CD14-positive monocyte (primary cell): ENCODE measurements at places on chromosomes 6 and 20.

- no peak for DNase-seq
- H3K27ac ChIP-seq: no peak overlapping the region
- H3K4me1 ChIP-seq: no peaks in the 10 kb centered on the region
- no peak overlapping the region for H3K4me3 ChIP-seq
Observed at GRCh38 chr6:148596891-148597455, 149.9 kb upstream of the UST start.

DNA sequence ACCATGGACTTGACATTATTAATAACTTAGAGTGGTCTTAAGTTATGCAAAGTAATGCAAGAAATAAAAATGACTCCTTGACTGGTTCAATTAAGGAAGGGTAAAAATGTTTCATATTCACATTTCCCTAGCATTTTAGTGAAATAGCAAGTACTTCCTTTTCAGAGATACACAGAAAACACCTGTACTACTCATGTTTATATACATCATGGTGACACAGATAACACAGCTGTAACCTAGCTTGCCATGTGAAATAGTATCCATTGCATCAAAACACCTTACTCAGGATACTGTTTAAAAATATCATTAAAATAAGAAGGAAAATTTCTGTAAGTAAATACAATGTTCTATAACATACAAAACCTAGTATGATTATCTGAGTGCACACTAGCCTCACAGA, 102.4 kb downstream of the AHI1 start:
- no peak overlapping the region for H3K27ac ChIP-seq
- H3K4me1 ChIP-seq: peaks cover 7% of the 10 kb centered on the region
- DNase-seq: no peak
- no peak overlapping the region for H3K4me3 ChIP-seq

- no peaks in the 10 kb centered on the region for H3K27me3 ChIP-seq
- DNase-seq: no peak
- H3K4me1 ChIP-seq: no peaks in the 10 kb centered on the region
- no peak within 1 kb of the TSS for H3K27ac ChIP-seq
- H3K4me3 ChIP-seq: no peak within 1 kb of the TSS
Observed at GRCh38 chr6:152750694-152751093, at the start of gene VIP. Gene VIP, plus strand, starts transcription at chr6:152750797. Its CDS starts 1,381 bp downstream, at chr6:152752178.

DNA sequence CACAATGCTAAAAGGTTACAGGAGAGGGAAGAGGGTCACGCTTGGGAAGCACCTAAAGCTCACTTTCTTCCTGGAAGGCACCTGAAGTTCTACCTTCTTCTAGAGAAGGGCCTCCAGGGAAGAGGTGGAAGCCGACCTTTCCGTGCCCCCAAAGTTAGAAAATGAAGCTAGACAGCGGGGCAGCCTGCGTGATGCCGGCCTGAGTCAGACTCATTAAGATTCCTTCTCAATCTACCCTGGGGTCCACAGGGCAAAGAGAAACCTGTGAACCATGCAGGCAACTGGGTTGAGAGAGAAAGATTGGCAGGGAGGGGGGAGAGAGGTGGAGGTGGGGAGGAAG, 54.8 kb upstream of the CCDC167 start:
- no peak overlapping the region for H3K27ac ChIP-seq
- H3K36me3 ChIP-seq: no peaks in the 10 kb centered on the region
- H3K27me3 ChIP-seq: peaks cover 13% of the 10 kb centered on the region
- no peaks in the 10 kb centered on the region for H3K4me1 ChIP-seq
- DNase-seq: no peak

DNA sequence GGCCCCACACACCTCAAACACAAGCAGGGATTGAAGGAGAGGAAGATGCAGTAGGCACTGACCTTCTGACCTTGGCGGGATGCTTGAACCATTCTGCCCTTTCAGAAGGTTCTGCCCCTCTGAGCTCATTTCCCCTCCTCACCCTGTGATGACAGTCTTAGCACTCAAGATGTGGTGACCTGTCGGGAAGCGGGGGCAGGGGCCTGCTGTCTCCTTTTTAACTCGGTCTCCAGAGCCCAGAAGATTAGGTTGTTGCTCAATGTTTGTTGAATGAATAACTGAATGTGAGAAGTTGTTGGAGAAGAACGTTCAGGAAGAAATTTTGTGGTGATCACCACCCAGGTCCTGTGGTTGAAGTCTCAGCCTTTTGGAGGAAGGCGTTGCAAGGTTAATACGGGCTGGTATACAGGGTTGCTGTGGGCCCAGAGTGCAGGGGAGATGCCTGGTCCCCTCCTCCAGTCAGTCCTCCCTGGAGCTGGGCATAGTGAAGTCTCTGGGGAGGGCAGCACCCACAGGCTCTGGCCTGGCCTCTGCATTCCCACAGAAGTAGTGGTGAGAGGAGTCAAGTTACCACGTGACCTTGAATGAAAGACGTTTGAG, 49.7 kb upstream of the FUCA2 start:
- no peaks in the 10 kb centered on the region for H3K4me1 ChIP-seq
- no peak overlapping the region for H3K4me3 ChIP-seq
- H3K36me3 ChIP-seq: peaks cover 33% of the 10 kb centered on the region
- H3K27me3 ChIP-seq: no peaks in the 10 kb centered on the region
- H3K27ac ChIP-seq: peak overlapping the region; percentile 16
- no peak for DNase-seq

DNA sequence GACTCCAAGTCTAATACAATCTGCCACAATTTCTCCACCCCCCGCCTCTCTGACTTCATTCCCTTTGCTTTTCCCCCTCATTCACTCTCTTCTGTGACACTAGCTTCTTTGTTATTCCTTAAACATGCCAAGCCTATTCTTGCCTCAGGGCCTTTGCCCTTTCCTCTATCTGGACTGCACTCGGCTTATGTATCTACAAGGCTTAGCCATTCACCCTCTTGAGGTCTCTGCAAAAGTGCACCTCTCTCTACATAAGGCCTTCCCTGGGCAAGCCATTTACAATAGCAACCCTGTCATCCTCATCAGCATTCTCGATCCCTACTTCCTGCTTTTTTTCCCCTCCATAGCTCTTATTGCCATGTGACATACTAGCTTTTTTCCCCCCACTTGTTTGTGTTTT, 168.9 kb downstream of the PDSS2 start:
- no peak for DNase-seq
- no peak overlapping the region for H3K27ac ChIP-seq
- no peak overlapping the region for H3K4me3 ChIP-seq

DNA sequence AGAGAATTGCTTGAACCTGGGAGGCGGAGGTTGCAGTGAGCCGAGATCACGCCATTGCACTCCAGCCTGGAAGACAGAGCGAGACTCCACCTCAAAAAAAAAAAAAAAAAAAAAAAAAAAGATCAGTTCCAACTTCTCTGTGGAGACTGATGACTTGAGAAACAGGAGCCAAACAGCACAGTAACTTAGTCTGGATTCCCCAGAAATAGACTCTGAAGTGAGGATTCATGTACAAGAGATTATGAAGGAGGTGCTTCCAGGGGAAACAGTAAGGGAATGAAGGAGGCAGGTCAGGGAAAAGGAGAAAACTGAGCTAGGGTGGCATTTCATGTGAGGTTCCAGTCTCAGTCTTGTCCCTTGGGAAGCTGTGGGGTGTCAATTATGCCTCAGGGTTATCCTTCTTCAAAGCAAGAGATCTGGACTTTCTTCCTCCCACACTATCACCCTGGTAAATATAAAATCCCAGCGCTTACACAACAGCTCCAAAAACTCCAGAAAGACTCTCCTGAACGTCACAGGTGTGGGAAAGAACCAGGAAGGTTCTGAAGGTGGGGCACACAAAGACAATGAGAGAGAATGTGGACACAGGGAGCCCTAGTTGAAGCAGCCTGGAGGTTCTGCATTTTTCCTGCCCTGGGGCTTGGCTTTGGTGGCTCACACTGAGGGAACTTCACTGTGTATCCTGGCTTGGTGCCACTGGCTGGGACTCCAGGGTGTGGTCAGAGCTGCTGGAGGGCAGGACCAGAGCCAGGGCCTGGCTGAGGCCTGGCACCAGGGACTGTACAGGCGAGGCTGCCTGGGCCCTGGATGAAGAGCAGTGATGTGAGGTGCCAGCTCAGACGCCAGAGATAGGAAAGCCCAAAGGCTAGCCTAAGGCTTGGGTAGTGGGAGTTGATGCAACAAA, 46.8 kb downstream of the PCNA start:
- H3K4me3 ChIP-seq: no peak overlapping the region
- no peaks in the 10 kb centered on the region for H3K36me3 ChIP-seq
- peak; percentile 86 for DNase-seq
- H3K27ac ChIP-seq: peak overlapping the region; percentile 83

GRCh38 chr6:155708100-155708499, 252.5 kb upstream of the NOX3 start:
- H3K27me3 ChIP-seq: no peaks in the 10 kb centered on the region
- no peak overlapping the region for H3K4me3 ChIP-seq
- no peaks in the 10 kb centered on the region for H3K36me3 ChIP-seq
- H3K27ac ChIP-seq: no peak overlapping the region

DNA sequence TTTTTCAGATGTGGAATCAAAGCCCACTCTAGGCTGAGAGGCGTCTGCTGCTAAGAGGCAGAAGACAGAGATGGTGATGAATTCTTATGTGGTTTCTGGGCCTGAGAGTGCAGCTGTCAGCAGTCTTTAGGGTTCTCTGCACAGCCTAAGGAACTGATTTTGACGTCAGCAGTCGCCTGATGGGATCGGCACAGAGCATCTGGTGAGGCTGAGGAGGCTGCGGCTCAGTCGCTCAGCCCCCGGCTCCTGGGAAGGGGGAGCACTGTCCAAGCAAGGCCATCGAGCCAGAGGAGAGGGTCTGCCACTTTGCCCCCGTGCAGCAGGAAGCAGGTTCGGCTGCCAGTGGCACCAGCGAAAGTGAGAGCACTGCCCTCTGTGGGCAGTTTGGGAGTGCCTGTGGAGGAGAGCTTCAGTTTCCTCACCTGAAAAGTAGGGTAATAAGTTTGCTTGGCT, 92.5 kb downstream of the TCP11 start:
- peak overlapping the region; percentile 50 for H3K4me3 ChIP-seq
- peaks cover 20% of the 10 kb centered on the region for H3K36me3 ChIP-seq
- peaks cover 78% of the 10 kb centered on the region for H3K4me1 ChIP-seq

DNA sequence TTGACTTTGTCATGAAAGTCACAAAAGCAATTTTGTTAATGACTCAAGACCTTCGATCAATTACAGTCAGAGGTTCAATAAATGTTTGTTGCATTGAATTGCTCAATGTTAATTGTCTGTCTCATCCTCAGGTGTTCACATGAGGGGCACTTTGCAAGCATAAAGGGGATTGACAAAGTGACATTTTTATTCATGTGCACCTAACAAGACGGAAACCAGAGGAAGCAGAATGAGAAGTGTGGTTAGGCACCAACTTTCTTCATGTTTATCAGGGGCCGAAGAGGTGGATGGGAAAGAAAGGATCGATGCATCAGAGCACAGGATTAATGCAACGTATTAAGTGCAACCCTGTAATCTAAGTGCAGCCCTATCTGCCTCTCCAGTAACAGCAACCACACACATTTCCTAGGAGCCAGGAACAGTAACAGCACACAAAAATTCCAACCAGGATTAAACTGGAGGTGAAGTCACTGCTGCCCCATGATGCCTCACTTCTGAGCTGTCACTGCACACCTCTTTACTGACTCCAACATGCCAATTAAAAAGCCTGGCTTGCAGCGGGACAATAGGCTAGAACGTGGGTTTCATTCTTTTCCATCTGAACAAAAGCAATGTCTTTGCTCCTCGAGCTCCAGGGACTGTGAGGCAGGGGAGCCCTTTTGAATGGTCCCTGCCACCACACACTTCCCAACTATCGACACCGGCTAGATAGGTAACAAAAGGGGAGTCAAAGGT, 262.7 kb downstream of the CD83 start:
- no peaks in the 10 kb centered on the region for H3K27me3 ChIP-seq
- no peak overlapping the region for H3K27ac ChIP-seq
- no peaks in the 10 kb centered on the region for H3K36me3 ChIP-seq
- peaks cover 33% of the 10 kb centered on the region for H3K4me1 ChIP-seq

DNA sequence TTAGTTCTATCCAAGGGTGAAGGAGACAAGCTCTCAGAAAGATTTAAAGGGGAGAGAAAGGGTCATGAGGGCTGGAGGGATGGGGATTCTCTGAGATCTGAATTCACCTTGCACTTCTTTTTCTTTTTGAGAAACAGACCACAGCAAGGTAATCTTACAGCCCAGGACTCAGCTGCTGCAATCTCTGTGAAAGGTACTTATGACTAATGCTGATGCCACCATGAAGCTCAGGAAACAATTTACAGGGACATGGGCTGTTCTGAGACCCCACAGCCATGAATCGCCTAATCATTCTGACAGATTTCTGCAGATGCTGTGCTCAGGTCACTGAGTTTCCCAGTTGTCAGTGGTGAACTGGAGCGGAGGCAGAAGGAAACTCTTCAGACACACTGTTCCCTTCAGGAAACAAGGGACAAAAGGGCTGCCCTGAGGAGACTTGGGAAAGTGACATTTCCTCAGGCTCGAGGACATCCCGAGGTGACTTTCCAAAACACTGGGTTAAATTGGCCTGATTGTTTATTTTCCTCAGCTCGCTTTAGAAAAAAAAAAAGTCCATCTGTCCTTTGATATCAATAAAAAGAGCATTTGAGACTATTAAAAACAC, 103.8 kb upstream of the PLCB4 start:
- no peak overlapping the region for H3K4me3 ChIP-seq
- H3K4me1 ChIP-seq: no peaks in the 10 kb centered on the region
- no peaks in the 10 kb centered on the region for H3K36me3 ChIP-seq
- DNase-seq: no peak

DNA sequence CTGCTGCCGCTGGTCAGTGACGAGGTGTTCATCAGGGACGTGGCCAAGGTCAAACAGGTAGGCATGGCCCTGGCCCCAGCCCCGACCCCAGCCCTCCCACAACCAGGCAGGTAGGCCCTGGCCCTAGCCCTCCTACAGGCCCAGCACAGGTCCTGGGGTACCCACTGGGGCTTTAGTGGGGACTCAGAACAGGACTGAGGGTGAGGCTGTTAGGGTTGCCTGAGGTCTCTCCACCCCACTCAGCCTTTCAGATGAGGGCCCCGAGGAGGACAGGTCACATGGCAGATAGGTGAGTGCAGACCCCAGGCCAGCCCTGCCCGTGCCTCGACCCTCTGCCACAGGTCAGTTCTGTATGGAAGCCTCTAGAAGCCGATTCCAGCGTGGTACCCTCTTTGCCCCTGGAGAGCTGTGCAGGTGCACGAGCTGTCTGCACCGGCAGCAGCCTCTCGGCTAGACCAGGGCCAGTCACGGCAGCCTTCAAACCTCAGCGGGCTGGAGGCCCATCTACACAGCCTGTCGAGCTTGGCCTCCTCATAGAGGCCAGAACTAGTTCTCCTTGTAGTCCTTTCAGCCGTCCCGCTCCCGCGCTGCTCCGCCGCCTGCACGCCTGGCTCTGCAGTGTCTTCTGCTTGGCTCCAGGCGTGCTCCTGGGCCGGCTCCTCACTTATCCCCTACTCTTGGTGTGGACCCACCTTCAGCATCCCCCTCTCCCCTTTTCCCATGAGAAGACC, 35.5 kb downstream of the PYGB start:
- no peak for DNase-seq
- no peak overlapping the region for H3K27ac ChIP-seq
- H3K36me3 ChIP-seq: peaks cover 100% of the 10 kb centered on the region

DNA sequence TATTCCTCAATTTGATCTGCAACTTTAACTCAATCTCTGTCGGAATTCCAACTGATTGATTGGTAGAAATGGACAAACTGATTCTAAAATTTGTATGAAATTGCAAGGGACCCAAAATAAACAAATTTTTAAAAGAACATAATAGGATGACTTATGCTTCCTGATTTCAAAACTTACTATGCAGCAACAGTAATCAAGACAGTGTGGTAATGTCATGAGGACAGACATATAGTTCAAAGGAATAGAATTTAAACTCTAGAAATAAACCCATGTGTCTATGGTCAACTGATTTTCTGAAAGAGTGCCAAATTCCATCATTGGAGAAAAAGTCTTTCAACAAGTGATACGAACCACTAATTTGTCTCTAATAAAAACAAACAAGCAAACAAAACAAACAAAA, 1320.1 kb upstream of the GJE1 start:
- no peaks in the 10 kb centered on the region for H3K27me3 ChIP-seq
- no peaks in the 10 kb centered on the region for H3K4me1 ChIP-seq
- H3K36me3 ChIP-seq: no peaks in the 10 kb centered on the region
